ELF-1 (cell line): ENCODE measurements at places on chromosomes 1 and 21.
A peak's percentile ranks its signal among the peaks of the same experiment; 100 is the strongest.

DNA sequence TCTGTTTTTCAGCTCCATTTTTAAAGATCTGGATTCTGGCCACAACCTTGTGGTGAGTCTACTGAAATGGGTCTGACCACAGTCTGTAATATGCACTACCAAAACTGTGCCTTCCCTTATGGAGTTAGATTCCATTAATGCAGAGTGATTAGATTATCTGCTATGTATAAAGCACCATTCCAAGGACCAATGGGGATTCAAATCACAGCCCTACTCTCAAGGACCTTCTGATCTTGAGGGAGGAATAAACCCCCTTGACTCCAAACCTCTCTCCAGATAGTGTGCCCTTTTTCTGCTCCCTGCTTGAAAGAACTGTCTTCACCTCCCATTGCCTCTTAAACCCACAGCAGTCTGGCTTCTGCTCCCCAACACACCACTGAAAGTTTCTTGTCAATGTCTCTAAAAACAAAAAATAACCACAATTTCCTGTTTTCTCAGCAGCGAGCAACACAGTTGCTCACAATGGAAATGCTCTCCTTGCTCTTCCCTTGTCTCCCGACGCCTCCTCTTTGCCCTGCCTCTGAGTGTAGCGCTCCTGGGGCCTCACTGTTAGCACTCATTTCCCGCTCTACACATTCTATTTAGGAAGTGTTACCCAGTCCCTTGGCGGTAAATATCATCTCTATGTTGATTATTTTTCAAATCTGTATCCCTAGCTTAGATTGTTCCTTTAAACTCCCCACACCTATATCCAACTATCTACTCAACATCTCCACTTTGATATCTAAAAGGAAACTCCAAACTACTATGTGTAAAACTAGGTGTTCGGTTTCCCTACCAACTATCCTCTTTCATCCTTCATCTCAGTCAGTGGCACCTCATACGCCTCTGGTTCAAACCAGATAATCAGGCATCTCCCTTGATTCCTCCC lies 13.6 kb downstream of the PCNX2 start:
- DNase-seq = no peak

- DNase-seq = no peak
These were observed 5.8 kb upstream of the ITGB2 start for GRCh38 chr21:44926331-44927101.

- DNase-seq = no peak
These were observed 93.5 kb upstream of the CAMK1G start for GRCh38 chr1:209490013-209490412.

DNA sequence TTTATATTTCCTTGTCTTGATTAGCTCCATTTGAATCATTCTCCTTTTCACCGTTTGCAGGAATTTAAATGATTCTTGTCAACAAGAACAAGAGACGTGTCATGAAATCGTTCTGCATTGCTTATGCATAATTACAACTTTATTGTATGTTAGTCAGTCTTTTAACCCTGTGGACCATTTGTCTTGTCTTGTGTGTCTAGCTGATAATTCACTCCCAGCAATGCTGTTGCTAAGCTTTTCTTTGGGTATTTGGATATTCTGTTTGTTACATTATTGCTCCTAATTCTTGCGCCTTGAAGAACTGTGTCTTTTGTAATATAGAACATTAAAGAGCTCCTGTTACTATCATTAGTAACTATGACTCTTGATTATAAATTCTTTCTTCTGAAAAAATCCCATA lies 311.9 kb downstream of the RYR2 start:
- no peak for DNase-seq

DNA sequence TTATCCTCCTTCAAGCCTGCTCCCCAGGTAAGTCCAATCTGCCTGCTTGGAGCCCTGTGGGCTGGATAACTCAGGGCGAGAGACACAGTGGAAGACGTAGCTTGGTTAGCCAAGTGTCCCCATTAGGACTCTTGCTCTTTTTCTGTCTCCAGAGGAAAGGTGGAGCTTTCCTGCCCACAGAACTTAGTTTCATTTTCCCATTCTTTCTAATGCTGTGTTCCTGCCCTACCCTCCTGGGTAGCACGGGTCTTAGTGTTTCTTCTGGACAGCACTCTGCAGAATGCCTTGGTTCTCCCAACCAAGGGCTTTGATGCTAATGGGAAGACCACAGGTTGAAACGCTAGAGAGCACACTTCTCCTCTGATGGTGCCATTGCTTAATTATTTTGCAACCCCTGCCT lies 92.5 kb upstream of the LRRC8D start:
- no peak for DNase-seq

DNA sequence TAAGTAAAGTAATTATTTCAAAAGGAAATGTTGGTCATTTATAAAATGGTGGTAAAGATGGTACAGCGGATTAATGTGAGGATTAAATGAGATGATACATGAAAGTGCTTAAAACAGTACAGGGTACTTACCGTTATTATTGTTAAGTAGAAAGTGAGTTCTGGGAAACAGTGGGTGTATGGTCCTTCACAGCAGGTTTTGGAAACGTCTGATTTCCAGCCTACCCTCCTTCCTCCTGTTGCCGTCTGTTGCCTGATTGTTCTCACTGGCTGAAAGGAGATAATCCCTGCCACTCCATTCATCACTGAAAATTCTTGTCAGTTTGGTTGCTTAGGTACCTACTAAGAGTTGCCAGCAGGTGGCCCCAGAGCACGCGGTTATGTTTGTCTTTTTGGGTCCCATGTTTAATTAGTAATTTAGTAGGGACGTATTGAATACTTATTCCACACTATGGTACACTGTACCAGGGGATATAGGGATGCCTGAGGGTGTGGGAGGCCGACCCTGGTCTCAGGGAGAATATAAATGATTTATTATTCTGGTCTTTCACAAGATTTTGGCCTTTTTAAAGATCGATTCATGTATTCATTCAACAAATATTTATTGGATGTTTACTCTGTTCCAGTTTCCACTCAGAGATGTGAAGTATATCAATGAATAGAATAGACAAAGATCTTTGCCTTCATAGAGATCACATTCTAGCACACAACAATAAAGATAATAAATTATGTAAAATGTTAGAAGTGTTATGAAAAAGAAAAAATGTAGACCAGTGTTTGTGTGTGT lies 30.8 kb upstream of the RPTN start:
- peak; percentile 38 for DNase-seq

- DNase-seq = peak; percentile 41
These were observed 24.7 kb upstream of the MYCL start for GRCh38 chr1:39926343-39926793.

GRCh38 chr1:30446508-30446907 lies 276.9 kb downstream of the MATN1 start:
- DNase-seq = no peak
